ENCODE measurements at places on chromosomes 2 and 18. TPM values are rescaled to one million over a fixed set of nuclear protein-coding genes. Genes with fewer than 3 reads are reported as not detected.

Gene CD28
- polyA plus RNA-seq: 1.0 TPM

Gene VWA3B
- not detected for polyA plus RNA-seq

Gene NOP58
- 29.2 TPM for polyA plus RNA-seq

Gene CNTNAP5
- polyA plus RNA-seq: not detected

Gene UGT1A4
- not detected for polyA plus RNA-seq

Gene SNTG2
- not detected for polyA plus RNA-seq

Gene FASTKD1
- 17.6 TPM for polyA plus RNA-seq

Gene TMEFF2
- not detected for polyA plus RNA-seq

Gene RAX
- not detected for polyA plus RNA-seq

Gene CYP1B1
- 10.4 TPM for polyA plus RNA-seq

Gene SIX3
- not detected for polyA plus RNA-seq

Gene MYCN
- polyA plus RNA-seq: not detected

Gene GPR55
- polyA plus RNA-seq: not detected

Gene SULT1C4
- 2.7 TPM for polyA plus RNA-seq

Gene TIMM21
- polyA plus RNA-seq: 56.8 TPM

Gene SLC39A10
- 3.7 TPM for polyA plus RNA-seq

Gene DDX18
- polyA plus RNA-seq: 24.0 TPM

Gene ZNF521
- polyA plus RNA-seq: 2.9 TPM

Gene CREB1
- polyA plus RNA-seq: 9.3 TPM

Gene DNER
- 1.1 TPM for polyA plus RNA-seq

Gene GBX2
- polyA plus RNA-seq: 1.3 TPM

Gene CXCR4
- 9.8 TPM for polyA plus RNA-seq

Gene CPLX4
- 0.38 TPM for polyA plus RNA-seq

Gene MC4R
- polyA plus RNA-seq: not detected

Gene ZNF385B
- 4.0 TPM for polyA plus RNA-seq

Gene TRIM54
- 1.4 TPM for polyA plus RNA-seq

Gene UGT1A8
- 1.0 TPM for polyA plus RNA-seq

Gene DSG4
- not detected for polyA plus RNA-seq

Gene FAP
- 23.5 TPM for polyA plus RNA-seq

Gene RFX8
- polyA plus RNA-seq: 2.1 TPM

Gene CYTIP
- 5.0 TPM for polyA plus RNA-seq

Gene ASB18
- polyA plus RNA-seq: not detected

Gene SEPTIN2
- polyA plus RNA-seq: 218 TPM

Gene SLC19A3
- 1.0 TPM for polyA plus RNA-seq
